Ovary (tissue), 10 donors: ENCODE measurements at places on chromosomes 3 and 15. TPM values are rescaled to one million over a fixed set of nuclear protein-coding genes. Genes with fewer than 3 reads are reported as not detected.

DNA sequence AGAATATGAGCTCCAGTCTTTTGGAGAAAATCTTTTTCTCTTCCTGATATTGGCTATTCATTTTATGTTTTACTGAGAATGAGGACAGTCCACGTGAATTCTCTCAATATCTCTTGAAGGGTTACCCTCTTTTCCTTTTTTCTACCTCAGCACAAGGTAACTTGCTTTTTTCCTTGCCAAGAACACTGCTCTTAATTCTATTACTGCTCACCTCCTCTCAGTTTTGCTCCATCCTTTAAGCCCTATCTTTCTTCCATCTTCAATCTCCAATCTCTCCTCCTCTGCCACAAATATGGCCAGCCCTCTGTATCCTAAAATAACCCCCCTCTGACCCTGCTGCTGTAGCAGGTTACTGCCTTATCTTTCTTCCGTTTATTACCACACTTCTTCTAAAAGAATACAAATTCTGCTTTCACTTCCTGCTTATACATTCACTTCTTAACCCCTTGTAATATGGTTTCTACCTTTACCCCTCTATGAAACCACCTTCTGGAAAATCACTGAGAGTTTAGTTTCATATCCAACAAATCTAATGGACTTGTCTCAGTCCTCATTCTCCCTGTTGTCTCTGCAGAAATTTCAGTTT is 89.0 kb downstream of the NFKBIZ start:
- DNase-seq: no peak

GRCh38 chr3:45642731-45643152 is 46.5 kb upstream of the SACM1L start:
- DNase-seq: no peak

GRCh38 chr15:74604983-74605794 is 10.4 kb upstream of the CLK3 start:
- no peak for DNase-seq

DNA sequence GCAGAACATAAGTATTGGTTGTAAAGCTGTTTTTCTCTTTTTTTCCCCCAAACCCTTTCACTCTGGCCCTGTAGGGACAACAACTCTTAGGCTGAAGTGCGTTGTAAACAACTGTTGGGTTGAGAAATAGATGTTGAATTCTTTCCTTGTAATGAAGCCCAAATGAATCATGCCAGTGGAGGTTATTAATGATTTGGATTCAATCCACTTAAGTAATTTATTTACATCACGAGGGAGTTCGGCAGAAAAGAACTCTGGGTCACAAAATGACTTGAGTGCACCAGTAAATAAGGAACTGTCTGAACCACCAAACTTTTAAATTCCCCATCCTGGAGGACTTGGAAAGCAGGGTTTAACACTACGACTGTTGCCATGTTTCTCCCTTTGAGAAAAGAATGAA is 218.9 kb downstream of the PDZRN3 start:
- no peak for DNase-seq

GRCh38 chr3:53846134-53846850 is at the start of the genes CHDH and IL17RB:
TSS of gene CHDH (minus strand) at chr3:53846419. CDS start at chr3:53824008, 22,411 bp downstream.
TSS of gene IL17RB (plus strand) at chr3:53846568. CDS start at chr3:53846589, 21 bp downstream.
- peak; percentile 78 for DNase-seq

Gene NR1I2
- polyA plus RNA-seq: 0.21 TPM

Gene GALNT15
- polyA plus RNA-seq: 28.5 TPM

- peak; percentile 27 for DNase-seq
Observed at GRCh38 chr15:82952158-82953081, at the start of gene HOMER2. TSS of gene HOMER2 (minus strand) at chr15:82952720. CDS start at chr15:82952535, 185 bp downstream.

DNA sequence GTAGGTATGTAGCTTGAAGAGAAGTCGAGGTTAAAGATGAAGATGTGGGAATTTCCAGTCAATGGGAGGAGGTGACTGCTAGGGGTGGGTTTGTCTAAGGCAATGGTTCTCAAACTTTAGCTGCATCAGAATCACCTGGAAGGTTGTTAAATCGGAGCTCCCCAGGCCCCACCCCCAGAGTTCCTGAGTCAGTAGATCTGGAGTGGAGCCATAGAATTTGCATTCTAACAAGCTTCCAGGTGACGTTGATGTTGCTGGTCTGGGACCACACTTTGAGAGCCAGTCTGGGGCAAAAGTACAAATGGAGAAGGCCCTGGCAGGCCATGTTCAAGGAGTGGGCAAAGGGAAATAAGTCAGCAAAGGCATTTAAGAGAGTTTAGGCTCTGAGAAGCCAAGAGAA is 69.1 kb downstream of the CMTM8 start:
- no peak for DNase-seq

GRCh38 chr15:45634432-45635190 is at the start of gene SQOR:
TSS of gene SQOR (plus strand) at chr15:45635029. CDS start at chr15:45658924, 23,895 bp downstream.
- DNase-seq: peak; percentile 76

Gene SLC24A5
- not detected for polyA plus RNA-seq

- no peak for DNase-seq
Observed at GRCh38 chr3:20842002-20842401, 656.0 kb upstream of the SGO1 start.

Gene TRAT1
- not detected for polyA plus RNA-seq

Gene CYP8B1
- polyA plus RNA-seq: not detected

Gene HHLA2
- polyA plus RNA-seq: 0.12 TPM

GRCh38 chr3:10974746-10975375 is 17.7 kb upstream of the SLC6A1 start:
- no peak for DNase-seq

Gene CRYGS
- polyA plus RNA-seq: 2.4 TPM

DNA sequence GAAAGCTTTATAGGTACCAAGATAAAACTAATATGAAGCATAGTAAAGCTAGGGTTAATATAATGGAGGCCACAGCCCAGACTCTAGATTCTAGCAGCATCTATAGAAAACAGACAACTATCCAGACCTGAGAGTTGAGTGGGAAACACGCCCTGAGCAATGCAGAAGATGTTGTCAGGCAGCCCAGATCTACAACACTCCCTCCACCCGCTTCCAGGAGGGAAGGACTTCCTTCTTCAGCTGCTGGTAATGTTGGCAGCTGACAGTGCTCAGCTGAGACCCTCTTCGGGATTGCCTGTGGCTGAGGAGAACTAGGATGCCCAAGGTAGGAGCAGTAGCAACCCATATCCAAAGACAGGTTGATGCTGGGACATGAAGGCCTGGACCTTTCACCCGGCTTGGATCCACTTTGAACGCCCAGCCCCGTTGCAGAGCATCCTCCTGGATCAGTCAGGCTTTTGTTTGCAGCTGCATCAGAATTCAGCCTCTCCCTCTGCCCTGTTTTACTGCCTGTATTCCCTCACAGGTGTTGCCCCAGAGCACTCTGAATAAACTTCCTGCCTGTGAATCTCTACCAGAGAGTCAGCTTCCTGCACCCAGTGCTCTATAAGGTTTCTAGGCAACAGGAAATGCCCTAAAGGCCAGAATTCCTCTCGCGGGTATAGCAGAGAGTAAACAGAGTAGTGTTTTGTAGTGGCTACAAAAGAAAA is 174.7 kb upstream of the IL12A start:
- no peak for DNase-seq

Gene SOX2
- 0.33 TPM for polyA plus RNA-seq

Gene PTX3
- 2.9 TPM for polyA plus RNA-seq

DNA sequence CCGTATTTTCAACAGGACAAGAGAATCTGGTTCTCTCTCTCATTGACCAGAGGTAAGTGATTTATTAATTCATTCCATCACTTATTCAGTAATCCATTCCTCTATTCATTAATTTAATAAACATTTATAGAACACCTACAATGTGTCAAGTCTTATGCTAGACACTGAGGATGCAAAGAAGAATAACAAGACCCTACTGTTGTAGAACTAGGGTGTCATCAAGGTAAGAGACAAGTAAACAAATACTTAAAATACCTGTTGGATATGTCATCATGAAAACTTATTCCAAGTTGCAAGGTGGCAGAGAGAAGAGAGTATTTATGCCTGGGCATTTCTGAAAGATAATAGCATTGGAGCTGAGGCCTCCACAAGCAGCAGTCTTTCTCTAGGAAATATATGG is 257.8 kb downstream of the CDIN1 start:
- no peak for DNase-seq

DNA sequence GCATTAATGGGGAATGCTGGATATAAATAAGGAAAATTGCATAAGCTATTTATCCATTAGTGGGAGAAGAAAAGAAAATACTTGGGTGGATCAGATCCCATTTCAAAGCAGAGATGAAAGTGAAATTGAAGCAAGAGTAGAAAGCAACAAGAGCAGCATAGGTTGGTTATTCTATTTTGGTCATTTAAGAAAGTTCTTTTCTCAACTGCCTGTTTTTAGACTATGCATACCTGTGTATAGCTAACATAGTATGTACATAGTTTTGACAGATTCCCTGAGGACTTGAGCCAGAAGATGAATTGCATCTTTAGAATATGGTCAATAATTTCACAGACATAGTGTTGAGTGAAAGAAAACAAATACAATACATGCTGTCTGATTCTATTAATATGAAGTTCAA is 29.0 kb upstream of the DENND4A start:
- no peak for DNase-seq

DNA sequence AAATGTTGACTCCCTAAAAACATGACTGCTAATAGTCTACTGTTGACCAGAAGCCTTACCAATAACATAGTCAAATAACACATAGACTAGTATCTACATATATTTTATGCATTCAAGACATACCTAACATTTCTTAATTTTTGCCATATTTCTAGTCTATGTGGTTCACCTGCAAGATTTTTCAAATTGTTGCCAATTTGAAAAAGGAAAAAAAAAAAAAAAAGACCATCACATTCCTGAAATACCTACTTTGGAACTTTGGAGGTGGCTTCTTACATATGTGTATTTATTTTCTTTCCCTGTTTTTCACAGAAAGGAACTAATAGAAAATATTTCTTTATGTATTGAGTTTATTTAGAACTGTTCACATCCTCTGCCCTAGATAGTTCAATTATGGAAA is 13.4 kb upstream of the ATP13A3 start:
- no peak for DNase-seq

DNA sequence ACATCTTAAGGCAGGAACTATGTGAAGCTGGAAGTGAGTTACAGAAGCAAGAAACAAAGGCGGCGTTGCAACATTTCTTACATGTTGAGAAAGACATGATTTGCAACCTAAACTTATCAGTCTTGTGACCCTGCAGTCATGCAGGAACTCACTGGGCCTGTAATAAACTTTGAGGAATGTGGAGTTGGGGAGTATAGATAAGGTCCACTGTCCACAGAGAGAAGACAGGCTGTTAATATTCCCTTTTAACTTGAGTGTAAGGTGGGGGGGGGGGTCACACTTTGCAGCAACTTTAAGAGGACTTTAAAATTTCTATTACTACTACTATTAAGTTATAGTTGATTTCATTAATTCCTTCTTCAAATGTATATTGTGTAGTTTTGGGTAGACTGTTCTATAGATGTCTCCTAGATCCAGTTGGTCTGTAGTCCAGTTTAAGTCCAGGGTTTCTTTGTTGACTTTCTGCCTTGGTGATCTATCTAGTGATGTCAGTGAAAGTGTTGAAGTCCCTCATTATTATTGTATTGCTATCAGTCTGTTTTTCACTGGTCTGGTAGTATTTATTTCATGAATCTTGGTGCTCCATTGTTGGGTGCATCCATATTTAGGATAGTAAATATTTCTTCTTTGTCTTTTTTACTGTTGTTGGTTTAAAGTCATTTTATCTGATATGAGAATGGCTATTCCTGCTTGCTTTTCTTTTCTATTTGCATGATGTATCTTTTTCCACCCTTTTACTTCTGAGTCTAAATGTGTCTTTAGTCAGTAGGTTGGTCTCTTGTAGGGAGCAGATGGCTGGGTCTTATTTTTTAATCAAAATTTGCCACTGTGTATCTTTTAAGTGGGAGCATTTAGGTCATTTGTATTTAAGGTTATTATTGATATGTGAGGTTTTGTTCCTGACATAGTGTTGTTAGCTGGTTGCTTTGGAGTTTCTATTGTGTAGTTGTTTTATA is 15.6 kb upstream of the FAM98B start:
- no peak for DNase-seq

Gene STIMATE
- 11.9 TPM for polyA plus RNA-seq

- no peak for DNase-seq
Observed at GRCh38 chr3:142106548-142106947, 42.8 kb downstream of the TFDP2 start.

DNA sequence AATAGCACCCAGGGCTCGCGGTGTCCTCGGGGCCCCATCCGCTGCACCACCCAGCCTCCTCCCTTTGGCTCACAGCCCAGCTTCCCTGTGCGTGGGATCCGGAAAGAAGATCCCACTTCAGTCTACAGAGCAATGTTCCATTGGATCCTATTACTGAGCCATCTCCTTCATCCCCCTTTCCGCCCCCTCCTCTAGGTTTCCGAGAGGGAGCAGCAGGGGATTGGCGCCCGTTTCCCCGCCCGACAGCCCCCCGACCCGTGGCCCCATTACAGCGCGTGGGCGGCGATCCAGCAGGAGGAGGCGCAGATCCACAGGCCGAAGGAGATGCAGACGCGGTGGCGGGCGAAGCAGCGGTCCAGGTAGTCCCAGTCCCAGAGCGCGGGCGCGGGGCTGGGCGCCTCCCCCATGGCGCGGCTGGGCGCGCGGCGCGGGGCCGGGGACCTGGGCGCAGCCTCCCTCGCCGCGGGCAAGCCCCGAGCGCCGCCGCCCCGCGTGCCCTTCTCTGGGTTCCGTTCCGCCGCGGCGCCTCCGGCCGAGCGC is 340 bp downstream of the TMEM44 start:
- peak; percentile 65 for DNase-seq

Gene SCG5
- polyA plus RNA-seq: 34.1 TPM

GRCh38 chr3:42025370-42026138 is 63.7 kb upstream of the ULK4 start:
- peak; percentile 87 for DNase-seq

- peak; percentile 60 for DNase-seq
Observed at GRCh38 chr3:120908795-120909601, 993 bp downstream of the STXBP5L start.

DNA sequence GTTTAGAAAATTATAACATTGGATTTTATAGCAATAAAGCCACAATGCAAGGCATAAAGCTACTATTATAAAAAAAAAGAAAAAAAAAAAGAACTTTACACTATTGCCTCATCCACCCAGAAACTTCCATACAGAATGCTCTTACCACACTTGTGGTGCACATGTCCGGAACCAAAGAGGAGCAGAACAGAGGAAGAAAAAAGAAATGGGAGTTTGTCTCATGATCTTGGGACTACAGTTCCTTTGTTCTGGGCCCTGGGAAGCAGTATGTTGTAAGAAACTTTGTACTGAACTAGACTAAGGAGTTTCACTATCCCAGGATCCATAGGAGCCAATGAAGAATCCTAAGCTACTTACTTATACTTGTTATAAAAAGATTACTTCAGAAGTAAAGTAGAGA is 36.1 kb downstream of the FMN1 start:
- no peak for DNase-seq

Gene ISY1
- 31.7 TPM for polyA plus RNA-seq

- no peak for DNase-seq
Observed at GRCh38 chr3:129439226-129439816, 427 bp downstream of the MBD4 start.

- DNase-seq: no peak
Observed at GRCh38 chr15:90239371-90239770, 5.4 kb downstream of the GDPGP1 start.

DNA sequence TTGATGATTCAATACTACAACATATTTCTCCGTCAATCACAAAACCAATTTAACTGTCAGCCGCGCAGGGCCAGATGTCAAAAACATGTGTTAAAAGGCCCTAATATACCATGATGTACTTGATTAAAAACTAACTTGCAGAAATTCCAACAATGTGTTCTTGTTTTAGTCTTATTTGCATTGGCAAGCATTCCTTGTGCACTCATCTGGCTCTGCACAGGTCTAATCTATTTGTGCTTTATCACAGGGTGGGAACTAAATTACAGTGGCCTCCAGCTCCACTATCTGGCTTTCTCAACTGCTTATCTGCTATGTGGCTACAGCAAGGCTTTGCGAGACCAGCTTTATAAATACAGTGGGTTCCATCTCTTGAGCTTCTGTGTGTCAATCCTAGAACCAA is 455.5 kb downstream of the ERC2 start:
- DNase-seq: no peak

GRCh38 chr3:190768891-190769290 is 93.6 kb downstream of the GMNC start:
- no peak for DNase-seq

Gene ZBBX
- polyA plus RNA-seq: 0.20 TPM
